CD4-positive, alpha-beta T cell (primary cell): ENCODE measurements at places on chromosomes 16 and 17.

DNA sequence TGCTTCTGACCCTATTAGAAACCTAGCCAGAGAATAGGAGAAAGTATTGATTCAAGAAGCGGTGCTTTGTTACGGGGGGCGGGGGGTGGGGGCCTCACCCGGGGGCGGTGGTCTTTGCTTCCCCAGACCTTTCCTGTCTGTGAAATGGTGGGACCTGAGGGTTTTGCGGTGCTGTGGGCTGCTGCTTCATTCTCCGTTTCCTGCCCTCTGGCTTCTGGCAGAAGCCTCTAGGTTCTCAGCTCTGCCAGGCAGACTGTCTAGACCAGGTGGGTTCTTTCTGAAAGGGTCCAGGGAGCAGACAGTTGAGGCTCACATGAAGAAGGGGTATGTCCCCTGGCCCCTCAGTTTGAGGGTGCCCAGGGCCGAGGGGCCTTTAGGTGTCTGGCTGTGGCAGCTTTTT lies 14.0 kb downstream of the GSE1 start:
- no peak for DNase-seq
- H3K4me3 ChIP-seq = no peak overlapping the region
- peaks cover 28% of the 10 kb centered on the region for H3K4me1 ChIP-seq
- H3K27me3 ChIP-seq = no peaks in the 10 kb centered on the region
- H3K27ac ChIP-seq = no peak overlapping the region

- DNase-seq = no peak
- no peak overlapping the region for H3K4me3 ChIP-seq
- no peaks in the 10 kb centered on the region for H3K27me3 ChIP-seq
- H3K27ac ChIP-seq = no peak overlapping the region
Observed at GRCh38 chr17:35449371-35449931, 885 bp upstream of the SLFN13 start.

DNA sequence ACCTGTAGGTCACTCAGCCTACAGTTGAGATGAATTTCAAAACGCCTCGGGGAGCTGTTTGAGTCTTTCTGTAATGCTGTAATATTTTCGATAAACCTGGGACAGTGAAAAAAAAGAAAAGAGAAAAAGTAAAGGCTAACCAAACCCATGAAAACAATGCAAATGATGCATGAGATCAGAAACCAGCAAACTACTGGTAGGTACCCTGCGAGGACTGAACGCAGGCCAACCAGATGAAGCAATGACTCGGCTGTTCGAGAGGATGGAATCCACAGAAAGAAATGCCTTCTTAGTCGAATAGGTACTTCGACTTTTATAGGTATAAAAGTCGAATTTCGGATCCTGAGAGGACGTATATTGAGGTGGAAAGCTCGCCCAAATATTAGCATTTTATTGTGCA lies 509 bp upstream of the ATAD5 start:
- H3K4me1 ChIP-seq = peaks cover 16% of the 10 kb centered on the region
- H3K27me3 ChIP-seq = no peaks in the 10 kb centered on the region
- H3K27ac ChIP-seq = peak overlapping the region; percentile 9
- H3K4me3 ChIP-seq = peak overlapping the region; percentile 76

GRCh38 chr17:43979011-43979410 lies 25.3 kb upstream of the PYY start:
- H3K27ac ChIP-seq = no peak overlapping the region
- peaks cover 32% of the 10 kb centered on the region for H3K27me3 ChIP-seq
- H3K4me1 ChIP-seq = peaks cover 9% of the 10 kb centered on the region

GRCh38 chr16:73183611-73184092 lies 135.7 kb upstream of the ZFHX3 start:
- no peaks in the 10 kb centered on the region for H3K27me3 ChIP-seq
- no peak overlapping the region for H3K4me3 ChIP-seq
- no peaks in the 10 kb centered on the region for H3K4me1 ChIP-seq
- no peaks in the 10 kb centered on the region for H3K36me3 ChIP-seq

- H3K4me3 ChIP-seq = no peak overlapping the region
- no peak overlapping the region for H3K27ac ChIP-seq
- no peaks in the 10 kb centered on the region for H3K36me3 ChIP-seq
- no peaks in the 10 kb centered on the region for H3K27me3 ChIP-seq
- H3K4me1 ChIP-seq = no peaks in the 10 kb centered on the region
Observed at GRCh38 chr16:12236589-12236988, 260.1 kb downstream of the SNX29 start.

DNA sequence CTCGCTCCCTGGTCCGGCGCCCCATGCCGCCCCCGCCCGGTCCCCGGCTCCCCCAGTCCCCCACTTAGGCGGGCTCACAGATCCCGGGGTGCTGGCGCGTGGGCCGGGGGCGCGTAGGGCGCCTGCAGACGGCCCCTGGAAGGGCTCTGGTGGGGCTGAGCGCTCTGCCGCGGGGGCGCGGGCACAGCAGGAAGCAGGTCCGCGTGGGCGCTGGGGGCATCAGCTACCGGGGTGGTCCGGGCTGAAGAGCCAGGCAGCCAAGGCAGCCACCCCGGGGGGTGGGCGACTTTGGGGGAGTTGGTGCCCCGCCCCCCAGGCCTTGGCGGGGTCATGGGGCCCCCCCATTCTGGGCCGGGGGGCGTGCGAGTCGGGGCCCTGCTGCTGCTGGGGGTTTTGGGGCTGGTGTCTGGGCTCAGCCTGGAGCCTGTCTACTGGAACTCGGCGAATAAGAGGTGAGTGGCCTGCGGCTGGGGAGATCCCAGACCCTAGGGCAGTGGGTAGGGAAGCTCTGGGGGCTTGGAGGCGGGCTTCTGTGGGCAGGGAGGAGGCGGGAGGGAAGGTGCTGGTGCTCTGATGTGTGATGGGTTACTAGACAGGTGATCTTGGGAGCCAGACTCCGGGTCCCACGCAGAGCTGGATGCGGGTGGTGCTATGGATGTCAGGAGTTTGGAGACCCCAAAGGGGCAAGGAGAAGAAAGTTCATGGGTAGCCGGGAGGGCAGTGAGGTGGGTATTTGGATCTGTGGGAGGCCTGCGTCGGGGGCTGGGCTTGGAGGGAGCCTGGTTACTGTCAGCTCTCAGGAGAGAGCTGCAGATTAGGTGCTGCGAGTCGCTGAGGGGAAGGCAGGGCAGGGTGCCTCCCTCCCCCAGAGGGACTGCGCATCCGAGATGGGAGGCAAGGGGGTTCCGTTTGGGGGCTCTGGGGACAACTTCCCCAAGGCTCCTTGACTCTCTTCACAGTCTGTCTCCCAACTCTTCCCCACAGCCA lies 560 bp downstream of the EFNB3 start:
- H3K4me1 ChIP-seq = peaks cover 26% of the 10 kb centered on the region
- H3K27me3 ChIP-seq = peaks cover 57% of the 10 kb centered on the region
- H3K4me3 ChIP-seq = no peak overlapping the region
- no peak overlapping the region for H3K27ac ChIP-seq
- no peak for DNase-seq

- H3K4me3 ChIP-seq = no peak overlapping the region
- H3K27ac ChIP-seq = no peak overlapping the region
- H3K4me1 ChIP-seq = no peaks in the 10 kb centered on the region
- no peaks in the 10 kb centered on the region for H3K36me3 ChIP-seq
- H3K27me3 ChIP-seq = no peaks in the 10 kb centered on the region
Observed at GRCh38 chr17:62712171-62712581, 84.7 kb downstream of the MRC2 start.
